ENCODE measurements at places on chromosomes 3 and 15. TPM values are rescaled to one million over a fixed set of nuclear protein-coding genes. Genes with fewer than 3 reads are reported as not detected.

Gene RASL12
- total RNA-seq = 20.1 TPM

Gene MAP1A
- 2.0 TPM for total RNA-seq

Gene RSRC1
- 22.8 TPM for total RNA-seq

Gene ARPIN
- total RNA-seq = 2.8 TPM

DNA sequence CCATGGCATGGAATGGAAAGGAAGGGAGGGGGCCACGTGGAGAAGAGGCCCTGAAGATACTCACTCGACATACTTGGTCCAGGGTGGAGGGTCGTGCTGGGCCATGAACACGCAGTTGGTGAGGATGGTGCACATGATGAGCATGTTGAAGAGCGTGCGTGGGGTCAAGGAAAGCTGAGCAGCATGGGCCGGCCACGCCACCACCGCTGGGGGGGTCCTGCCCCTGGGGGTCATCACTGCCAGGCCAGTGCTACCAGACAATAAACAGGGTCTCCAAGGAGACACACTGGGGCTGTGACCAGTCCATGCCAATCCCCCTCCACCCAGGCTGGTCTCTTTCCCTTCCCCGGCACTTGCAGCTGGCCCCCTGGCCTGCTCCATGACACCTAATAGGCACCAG, 27.2 kb downstream of the SCN5A start:
- no peak for DNase-seq

- no peak for DNase-seq
Measured at GRCh38 chr3:37510755-37511154, 336.4 kb upstream of the LRRFIP2 start.

DNA sequence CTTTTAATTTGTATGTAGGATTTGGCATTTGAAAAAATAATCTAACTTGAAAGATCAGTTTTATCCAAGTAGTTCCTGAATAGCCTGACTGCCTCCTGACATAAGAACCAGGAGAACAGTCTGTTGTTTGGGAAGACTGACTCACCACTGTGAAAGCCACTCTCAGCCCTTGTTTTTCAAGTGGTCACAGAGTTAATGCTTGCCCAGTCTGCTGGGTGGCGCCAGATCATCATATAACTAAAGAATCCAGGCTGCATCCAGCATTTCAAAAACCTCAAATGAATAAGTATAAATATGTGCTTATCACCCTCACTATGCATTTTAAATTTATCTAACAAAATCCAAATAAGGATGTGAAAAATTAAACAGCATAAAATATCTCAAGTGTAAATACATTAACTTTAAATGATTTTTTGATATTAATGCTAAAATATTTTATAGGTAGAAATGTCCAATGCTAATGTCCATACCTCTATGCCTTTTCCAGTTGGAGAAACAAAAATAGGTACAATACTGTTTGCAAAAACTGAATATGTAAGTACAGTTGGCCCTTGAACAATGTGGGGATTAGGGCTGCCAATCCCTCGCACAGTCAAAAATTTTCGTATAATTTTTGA, 26.9 kb upstream of the ZBBX start:
- peak; percentile 87 for DNase-seq

DNA sequence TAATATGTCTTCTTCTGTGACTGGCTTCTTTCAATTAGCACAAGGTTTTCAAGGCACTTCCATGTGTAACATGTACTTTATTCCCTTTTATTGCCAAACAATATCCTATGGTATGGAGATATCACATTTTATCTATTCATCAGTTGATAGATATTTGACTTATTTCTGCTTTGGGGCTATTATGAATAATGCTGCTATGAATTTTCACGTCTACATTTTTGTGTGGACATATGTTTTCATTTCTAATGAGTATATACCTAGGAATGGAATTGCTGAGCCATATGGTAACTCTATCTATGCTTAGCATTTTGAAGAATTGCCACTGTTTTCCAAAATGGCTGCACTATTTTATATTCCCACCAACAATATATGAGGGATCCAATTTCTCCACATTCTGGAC, 3.6 kb upstream of the AGTR1 start:
- no peak for DNase-seq

- no peak for DNase-seq
Measured at GRCh38 chr15:78212546-78213424, 21.6 kb downstream of the ACSBG1 start.

DNA sequence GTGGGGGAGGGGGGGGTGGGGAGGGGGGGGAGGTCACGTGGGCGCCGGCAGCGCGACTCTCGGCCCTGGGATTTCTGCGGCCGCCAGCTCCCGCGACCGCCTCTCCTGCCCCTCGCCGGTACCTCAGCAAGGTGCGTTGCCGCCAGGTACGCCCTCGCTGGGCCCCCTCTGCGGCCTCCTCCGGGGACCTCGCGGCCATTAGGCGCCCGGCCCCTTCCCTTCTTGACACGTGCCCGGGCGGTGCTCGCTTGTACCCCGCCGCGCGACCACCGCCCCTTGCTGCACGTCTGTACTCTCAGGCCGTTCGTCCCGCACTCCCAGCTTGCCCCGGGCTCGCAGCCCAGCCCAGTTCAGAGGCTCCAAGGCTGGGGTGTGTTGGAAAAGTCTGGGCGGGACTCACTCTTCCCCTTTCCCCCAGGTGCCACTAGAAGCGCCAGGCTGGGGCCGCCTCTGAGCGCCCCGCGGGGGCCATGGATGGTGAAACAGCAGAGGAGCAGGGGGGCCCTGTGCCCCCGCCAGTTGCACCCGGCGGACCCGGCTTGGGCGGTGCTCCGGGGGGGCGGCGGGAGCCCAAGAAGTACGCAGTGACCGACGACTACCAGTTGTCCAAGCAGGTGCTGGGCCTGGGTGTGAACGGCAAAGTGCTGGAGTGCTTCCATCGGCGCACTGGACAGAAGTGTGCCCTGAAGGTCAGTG, at the start of gene MAPKAPK3:
TSS of gene MAPKAPK3 (plus strand) at position 56 of the 696 bp plus-strand sequence. CDS start at position 471, 415 bp downstream.
- no peak for DNase-seq

DNA sequence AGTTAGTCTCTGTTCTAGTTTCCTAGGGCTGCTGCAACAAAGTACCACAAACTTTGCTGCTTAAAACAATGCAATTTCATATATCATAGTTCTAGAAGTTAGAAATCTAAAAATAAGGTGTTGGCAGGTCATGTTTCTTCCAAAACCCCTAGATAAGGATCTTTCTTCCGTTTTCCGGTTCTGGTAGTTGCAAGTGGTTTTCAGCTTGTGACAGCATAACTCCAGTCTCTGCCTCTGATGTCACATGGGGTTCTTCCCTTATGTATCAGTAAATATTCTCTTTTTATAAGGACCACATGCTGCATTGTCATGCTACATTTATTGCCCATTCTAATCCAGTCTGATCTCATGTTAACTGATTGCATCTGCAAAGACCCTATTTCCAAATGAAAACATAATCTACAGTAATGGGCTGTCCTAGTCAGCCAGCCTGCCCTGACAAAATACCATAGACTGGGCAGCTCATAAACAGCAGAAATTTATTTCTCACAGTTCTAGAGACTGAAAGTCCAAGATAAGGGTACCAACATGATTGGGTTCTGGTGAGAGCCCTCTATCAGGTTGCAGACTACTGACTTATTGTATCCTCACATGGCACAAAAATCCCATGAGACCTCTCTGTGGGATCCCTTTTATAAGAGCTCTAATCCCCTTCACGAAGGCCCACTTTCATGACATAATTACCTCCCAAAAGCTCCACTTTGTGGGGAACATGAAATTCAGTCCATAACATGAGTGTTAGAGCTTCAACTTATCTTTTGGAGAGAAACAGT, 642.0 kb upstream of the NAALADL2 start:
- no peak for DNase-seq

- DNase-seq = no peak
Measured at GRCh38 chr15:89128320-89129122, 40.3 kb downstream of the ABHD2 start.

DNA sequence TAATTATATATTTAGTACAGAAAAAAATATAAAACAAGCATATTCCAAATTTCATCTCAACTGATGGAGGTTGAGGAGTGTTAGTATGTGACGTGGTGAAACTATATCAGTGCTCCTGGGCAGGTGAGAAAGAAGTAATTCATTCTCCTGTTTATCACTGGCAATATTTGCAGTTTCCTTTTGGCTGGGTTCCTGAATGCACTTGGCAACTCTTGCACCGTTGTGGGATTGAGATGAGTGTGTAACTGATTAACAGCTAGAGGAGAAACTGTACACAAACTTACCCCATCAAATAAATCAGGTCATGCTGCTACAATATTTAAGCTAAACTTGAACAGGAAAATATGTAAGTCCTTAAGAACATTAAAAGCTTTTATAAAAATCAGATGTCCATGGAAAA, 2.1 kb upstream of the ATP13A4 start:
- no peak for DNase-seq

Measured in GM23338 (cell line).